ENCODE measurements at places on chromosomes 12 and 14. TPM values are rescaled to one million over a fixed set of nuclear protein-coding genes. Genes with fewer than 3 reads are reported as not detected.

Gene LRR1
- 26.7 TPM for total RNA-seq

Gene GDF3
- not detected for total RNA-seq

Gene DPY19L2
- 1.7 TPM for total RNA-seq

Gene KIF5A
- 0.85 TPM for total RNA-seq

Gene CMA1
- total RNA-seq, result 4.4 TPM

Gene ITGB7
- total RNA-seq, result 9.1 TPM

Gene LRRK2
- 1.7 TPM for total RNA-seq

Gene SMOC1
- total RNA-seq, result 0.89 TPM

Gene IGF1
- 2.9 TPM for total RNA-seq

Gene AMDHD1
- not detected for total RNA-seq

Gene CFL2
- total RNA-seq, result 5.2 TPM

Gene NGB
- total RNA-seq, result 0.31 TPM

Gene CCER1
- total RNA-seq, result not detected

Gene PRPH
- 14.3 TPM for total RNA-seq

DNA sequence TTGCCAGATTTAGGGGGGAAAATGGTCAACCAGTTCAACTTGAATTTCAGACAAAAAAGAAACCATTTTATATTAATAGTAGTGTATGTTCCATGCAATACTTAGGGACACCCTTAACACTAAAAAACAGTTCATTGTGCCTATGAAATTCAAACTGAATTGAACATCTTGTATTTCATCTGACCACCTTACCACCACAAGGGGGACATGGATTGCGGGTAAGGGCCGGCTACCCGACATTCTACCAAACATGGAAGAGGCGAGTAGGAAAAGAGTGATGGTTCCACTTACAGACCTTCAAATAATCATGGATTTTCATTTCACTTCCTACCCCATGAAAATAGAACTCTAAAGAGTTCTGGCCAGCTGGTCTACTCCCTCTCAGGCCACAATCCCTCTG lies 10.3 kb upstream of the STK38L start:
- DNase-seq, result no peak

- DNase-seq, result peak; percentile 79
Measured at GRCh38 chr12:118404876-118405521, 28.6 kb downstream of the SUDS3 start.

- no peak for DNase-seq
Measured at GRCh38 chr12:3614806-3615466, 123.9 kb downstream of the PRMT8 start.

- DNase-seq, result no peak
Measured at GRCh38 chr12:22477894-22478287, 66.5 kb downstream of the C2CD5 start.

- DNase-seq, result no peak
Measured at GRCh38 chr12:129138776-129139175, 285.5 kb downstream of the GLT1D1 start.

DNA sequence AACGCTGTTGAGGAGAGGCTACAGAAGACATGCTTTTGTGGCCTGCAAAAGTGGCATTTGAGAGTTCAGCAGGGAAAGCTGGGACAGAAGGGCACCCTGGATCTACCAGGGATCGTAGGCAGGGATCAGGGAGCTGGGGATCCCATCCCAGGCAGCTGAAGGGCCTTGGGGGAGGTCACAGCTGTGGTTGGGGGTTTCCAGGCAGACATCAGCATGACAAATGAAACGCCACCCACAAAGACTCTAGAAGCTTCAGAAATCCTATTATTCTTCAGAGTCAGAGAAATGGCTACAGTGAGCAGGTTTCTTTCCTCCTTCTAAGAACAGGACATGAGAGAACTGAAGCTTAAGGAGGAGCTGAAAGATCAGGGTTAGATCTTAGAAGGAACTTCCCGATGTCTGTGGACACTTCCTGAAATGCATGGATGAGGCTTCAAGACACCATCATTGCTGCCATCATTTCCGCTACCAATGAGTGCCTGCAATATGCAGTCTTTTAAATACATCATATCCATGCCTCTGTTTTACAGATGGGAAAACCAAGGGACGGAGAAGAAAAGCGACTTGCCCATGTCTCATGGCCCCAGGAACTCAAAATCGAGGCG lies 104.3 kb downstream of the RBM19 start:
- no peak for DNase-seq

- no peak for DNase-seq
Measured at GRCh38 chr14:55540847-55541773, 38.9 kb upstream of the KTN1 start.

- DNase-seq, result no peak
Measured at GRCh38 chr14:48615618-48616017, 940.2 kb upstream of the MDGA2 start.

DNA sequence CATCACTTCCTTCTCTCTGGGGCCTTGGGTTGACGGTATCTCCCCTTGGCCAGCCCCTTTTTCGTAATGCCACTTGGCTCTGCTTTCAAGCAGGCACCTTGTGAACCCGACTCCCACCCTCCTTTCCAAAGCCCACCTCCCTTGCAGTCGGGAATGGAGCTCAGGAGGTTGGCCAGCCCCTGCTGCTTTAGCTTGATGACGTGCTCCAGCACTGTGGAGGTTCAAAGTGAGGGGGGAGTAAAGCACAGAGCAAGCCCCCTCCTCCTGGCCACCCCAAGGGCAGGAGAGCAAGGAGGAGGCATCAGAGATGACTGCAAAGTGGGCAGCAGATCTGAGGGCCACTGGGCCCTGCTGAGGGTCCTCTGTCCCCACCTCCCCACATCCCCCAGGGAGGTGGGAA lies 103.4 kb downstream of the ZFP36L1 start:
- DNase-seq, result no peak

DNA sequence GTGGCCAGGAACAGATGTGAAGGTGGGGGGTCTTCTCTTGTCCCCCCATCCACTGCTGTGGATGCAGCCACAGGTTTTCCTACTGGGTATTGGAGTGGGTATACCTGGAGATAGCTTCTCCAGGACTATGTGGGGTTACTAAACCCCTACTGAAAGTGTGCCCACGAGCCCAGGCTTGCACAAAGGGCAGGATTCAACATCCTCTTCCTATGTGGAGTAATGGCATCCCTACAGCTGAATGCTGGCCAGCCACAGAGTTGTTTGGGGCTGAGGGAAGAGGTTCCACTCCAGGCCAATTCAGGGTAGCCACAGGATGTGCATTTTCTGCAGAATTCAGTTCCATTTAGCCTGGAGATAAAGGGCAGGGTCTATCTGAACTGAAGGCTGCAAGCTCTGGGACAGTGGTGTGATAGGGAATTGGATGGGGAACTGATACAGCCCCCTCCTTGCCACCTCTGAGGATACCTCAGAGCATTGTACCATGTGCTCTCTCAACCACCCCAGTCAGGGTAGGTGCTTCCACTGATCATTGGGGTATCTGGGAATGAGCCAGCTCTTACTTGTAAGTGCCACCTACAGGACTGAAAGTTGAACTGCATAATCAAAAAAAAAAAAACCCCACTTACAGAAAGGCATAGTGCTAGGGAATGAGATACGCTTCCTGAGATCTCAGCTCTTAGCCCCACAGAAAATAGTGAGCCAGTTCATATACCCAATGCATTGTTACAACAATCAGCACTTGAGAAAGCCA lies 187.1 kb downstream of the KITLG start:
- no peak for DNase-seq

- DNase-seq, result peak; percentile 85
Measured at GRCh38 chr12:9647825-9648700, 21.4 kb upstream of the CLEC2D start.

DNA sequence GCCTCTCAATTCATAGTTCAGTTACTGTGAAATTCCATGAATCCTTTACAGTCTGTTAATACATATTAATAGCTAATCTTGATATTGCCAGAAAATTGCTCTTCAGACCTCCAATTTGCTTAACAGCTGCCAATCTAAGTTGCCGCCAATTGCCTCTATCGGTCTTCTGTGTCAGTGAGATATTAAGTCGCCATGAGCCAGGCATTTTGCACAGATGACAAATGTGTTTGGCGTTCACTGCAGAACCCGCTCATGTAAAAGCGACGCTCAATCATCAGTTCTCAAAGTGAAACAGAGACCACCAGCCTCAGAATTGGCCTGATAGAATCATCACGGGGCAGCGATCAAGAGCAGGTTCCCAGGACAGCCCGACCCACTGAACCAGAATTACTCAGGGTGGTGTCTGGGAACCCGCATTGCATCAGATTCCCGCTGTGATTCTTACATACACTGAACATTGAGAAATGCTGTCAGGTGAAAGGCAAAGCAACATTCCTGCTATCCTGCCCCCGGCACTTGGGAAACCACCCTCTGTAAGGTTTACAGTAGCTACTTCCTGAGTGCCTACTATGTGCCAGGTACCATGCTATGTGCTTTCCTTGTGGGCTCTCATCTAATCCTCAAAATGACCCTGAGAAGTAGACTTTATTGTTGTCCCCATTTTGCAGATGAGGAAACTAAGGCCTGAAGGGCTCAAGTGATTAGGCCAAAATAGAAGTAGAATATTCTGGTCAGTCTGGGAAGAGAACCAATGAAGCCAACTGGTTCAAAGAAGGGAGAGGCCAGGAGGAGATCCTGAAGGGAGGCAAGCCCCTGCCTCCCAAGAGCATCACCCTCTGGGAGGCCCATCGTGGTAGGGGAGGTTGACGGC lies 216.4 kb downstream of the SLC41A2 start:
- DNase-seq, result no peak

DNA sequence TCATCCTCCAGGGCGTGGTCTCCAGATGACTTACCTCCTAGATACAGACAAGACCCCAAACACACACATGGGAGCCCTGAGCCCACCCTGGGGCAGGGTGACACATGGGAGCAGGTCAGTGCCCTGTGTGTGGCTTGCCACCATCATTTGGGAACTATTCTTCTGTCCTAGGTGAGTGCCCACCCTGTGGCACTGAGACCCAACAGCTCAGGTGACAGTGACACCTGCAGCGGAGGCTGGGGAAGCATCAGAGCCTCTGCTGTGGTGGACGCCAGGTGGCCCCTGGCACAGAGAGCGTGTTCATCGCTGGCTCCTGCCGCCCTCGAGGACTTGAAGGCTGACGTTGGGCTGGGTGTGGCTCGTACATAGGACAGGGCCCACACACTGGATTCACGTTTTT lies 23.0 kb downstream of the SFSWAP start:
- DNase-seq, result no peak

DNA sequence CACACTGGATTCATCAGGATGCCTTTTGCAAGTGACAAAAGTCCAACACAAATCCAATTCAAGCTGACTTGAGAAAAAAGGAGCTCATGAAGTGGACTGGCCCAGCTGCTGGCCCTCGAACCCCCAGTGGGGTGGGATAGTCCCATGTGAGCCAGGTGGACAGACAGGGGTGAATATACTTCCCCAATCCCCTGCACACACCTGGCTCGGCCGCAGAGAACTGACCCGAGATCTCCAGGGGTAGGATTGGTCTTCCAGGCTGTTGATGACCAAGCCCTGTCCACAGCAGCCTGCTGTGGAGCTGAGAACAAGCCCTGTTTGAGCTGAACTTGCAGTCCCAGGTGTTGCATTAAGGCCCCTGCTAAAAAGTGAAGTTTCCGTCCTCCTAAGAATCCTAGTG lies 56.2 kb downstream of the TPCN1 start:
- no peak for DNase-seq

DNA sequence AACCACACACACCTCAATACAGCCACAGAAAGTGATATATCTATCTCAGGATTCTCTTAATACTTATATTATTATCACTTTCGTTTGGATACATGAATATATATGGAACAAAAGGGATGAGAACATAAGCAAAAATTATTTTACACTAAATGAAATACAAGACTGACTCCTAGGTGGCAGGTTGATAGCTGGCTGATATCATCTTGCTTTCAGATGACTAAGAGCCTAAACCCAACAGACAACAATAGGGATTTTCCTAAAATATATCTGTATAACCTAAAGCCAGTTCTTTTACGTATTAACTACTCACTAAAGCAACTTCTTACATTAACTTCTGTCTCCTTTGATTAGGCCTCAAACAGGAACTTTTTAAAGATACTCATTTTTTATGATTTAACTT lies 65.1 kb downstream of the BAZ1A start:
- no peak for DNase-seq

DNA sequence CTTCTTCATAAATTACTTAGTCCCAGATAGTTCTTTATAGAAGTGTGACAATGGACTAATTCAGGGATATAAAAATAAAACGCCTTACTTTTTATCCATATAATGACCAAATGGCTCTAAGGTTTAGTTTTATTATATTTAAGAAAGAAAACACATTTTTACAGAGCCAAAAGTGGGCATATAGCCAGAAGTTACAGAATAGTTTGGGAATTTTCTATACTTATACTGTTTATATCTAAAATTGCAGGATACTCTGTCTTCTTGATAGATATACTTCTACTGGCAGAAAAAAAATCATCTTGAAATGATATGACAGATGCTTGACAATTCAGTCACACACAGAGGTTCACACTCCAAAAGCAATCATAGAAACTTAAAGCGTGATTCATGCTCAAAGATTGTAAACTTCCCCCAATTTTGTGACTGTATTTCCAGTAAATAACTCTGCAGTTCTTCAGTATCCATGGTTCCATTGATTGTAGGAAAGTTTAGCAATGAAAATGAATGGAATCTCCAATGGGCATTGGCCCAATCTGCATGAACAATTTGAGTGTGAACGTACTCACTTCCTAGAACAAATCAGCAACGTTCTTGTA lies 307.8 kb downstream of the NOVA1 start:
- no peak for DNase-seq

DNA sequence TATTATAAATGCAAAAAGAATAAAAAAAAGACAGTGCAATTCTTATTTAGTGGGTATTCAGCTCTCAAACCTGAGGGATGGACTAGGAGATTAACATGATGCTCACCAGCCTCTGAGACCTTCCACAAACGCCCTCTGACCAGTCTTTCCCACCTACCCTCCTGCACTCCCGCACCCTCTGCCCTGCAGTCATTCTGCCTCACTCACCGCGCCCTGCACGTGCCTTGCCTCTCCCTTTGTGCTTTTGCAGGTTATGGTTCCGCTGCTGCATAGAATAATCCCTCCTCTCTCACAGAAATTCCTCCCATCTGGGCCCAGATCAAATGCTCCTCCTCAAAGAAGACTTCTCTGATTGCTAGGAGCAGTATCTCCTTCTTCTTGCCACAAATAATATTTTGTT lies 28.5 kb upstream of the TMCC3 start:
- no peak for DNase-seq

- DNase-seq, result no peak
Measured at GRCh38 chr12:54973556-54973955, 11.0 kb downstream of the TESPA1 start.

DNA sequence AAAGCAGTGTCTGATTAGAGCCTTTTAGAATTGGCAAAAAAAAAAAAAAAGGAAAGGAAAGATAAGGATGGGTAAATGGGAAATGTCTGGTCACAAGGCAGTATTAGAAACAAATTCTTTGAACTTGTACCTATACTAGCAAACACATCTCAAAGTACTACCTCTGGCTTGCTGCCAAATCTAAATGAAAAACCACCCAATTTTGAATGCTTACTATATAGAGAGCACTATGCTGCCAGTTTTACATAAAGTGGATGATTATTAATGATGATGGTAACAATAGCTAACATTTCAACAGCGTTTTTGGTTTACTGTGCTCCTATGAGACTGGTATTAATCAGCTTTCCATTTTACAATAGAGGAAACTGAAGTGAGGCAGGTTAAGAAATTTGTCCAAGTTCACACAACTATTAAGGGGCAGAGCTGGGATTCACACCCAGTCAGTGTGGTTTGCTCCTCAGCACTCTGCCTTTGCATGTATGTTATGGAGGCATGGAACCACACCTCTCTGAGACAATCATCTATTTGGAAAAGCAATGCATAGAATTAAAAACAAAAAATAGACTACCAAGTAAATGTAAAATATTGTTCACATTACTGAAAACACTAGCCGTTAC lies 34.2 kb downstream of the ATP2B1 start:
- no peak for DNase-seq

GRCh38 chr12:95624589-95624988 lies 73.3 kb upstream of the USP44 start:
- no peak for DNase-seq

- DNase-seq, result no peak
Measured at GRCh38 chr12:102601621-102602020, 121.3 kb upstream of the IGF1 start.

Measured in left colon (tissue), 2 donors.